Activated naive CD4-positive, alpha-beta T cell treated with anti-CD3 and anti-CD28 coated beads, Interleukin-2, amount 10 ng/mL, durations not matched to agents 7 days and 5 days (primary cell): ENCODE measurements at places on chromosomes 4 and X.
A peak's percentile ranks its signal among the peaks of the same experiment; 100 is the strongest.

DNA sequence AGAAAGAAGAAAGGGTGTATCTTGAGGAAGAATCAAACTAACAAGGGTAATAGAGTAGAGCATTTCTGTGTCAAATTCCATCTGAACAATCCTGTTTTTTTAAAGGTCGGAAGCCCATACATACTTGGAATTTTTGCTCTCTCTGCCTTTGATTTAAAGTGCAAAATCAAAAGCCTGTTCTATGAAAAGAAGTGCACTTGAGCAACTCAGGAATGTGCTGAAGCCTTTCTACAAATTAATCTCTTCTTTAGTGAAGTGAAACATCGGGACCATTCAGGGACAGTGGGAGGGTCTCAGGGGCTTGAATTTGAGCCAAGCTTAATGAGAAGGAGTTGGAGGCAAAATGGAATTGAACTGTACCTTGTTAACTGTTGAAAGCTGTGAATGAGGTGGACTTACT is 1008.5 kb upstream of the LCORL start:
- H3K36me3 ChIP-seq: no peaks in the 10 kb centered on the region
- no peak for DNase-seq
- no peaks in the 10 kb centered on the region for H3K27me3 ChIP-seq
- H3K4me1 ChIP-seq: no peaks in the 10 kb centered on the region

DNA sequence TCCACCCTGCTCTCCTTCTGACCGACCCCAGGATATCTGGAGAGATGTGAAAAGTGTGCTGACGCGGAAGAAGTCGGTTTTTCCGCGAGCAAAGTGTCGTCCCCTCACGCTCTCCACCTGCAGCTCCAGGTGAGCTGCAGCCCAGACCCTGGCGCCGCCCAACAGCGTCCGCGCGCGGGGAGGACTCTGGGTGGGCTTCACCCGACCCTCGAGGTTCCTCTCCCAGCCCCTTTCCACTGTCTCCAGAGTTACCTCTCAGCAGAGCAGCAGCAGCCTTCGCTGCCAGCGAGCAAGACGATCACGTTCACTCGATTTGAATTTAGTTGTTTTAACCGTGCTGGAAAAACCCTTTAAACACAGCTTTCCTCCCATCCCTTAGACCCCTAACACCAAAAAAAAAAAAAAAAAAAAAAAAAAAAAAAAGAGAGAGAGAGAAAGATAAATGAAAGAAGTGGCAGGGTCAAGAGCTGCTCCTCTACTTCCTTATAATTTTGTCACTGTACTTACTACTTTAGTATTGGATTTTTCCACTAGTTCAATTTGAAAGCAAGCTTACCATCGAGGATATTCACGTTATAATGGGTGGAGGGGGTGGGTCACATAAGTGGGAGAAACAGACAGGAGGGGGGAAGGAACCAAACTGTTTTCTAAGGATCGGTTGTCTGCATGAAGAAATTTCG is 758 bp upstream of the NR3C2 start:
- peaks cover 52% of the 10 kb centered on the region for H3K27me3 ChIP-seq
- DNase-seq: no peak
- H3K4me3 ChIP-seq: peak overlapping the region; percentile 99
- peaks cover 33% of the 10 kb centered on the region for H3K4me1 ChIP-seq
- H3K36me3 ChIP-seq: no peaks in the 10 kb centered on the region

- no peak overlapping the region for H3K27ac ChIP-seq
- no peak for DNase-seq
- H3K4me3 ChIP-seq: no peak overlapping the region
- no peaks in the 10 kb centered on the region for H3K27me3 ChIP-seq
- H3K36me3 ChIP-seq: peaks cover 10% of the 10 kb centered on the region
- peaks cover 3% of the 10 kb centered on the region for H3K4me1 ChIP-seq
Observed at GRCh38 chrX:41877167-41877566, 46.2 kb downstream of the CASK start.

- DNase-seq: no peak
- no peaks in the 10 kb centered on the region for H3K36me3 ChIP-seq
- no peak overlapping the region for H3K4me3 ChIP-seq
- H3K27ac ChIP-seq: no peak overlapping the region
Observed at GRCh38 chr4:125482822-125483221, 168.1 kb downstream of the FAT4 start.

DNA sequence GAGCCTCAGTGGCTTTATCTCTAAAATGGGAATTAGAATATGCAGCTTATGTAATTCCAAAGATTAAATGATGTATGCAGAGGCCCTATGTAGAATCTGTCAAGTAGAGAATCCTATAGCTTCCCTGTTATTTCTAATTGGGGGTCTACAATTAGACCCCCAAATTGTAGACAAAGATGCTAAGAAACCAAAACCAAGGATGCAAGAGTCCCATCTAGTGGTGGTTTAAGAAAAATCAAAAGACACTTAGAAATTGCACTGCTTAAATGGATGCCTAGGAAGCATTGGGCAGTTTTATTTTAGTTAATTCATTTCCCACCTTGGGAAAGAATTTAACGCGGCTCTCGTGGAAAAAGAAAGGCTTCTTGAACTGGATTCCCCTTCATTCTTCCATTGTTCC is 115.2 kb downstream of the GABRA2 start:
- H3K27me3 ChIP-seq: no peaks in the 10 kb centered on the region
- no peaks in the 10 kb centered on the region for H3K36me3 ChIP-seq
- no peaks in the 10 kb centered on the region for H3K4me1 ChIP-seq
- no peak for DNase-seq
- H3K27ac ChIP-seq: no peak overlapping the region

- no peaks in the 10 kb centered on the region for H3K36me3 ChIP-seq
- no peak for DNase-seq
- no peaks in the 10 kb centered on the region for H3K27me3 ChIP-seq
- H3K4me3 ChIP-seq: no peak overlapping the region
- H3K27ac ChIP-seq: no peak overlapping the region
- no peaks in the 10 kb centered on the region for H3K4me1 ChIP-seq
Observed at GRCh38 chrX:140467211-140467610, 37.7 kb downstream of the SOX3 start.

GRCh38 chrX:49978176-49978575 is 55.8 kb downstream of the CLCN5 start:
- DNase-seq: no peak
- no peaks in the 10 kb centered on the region for H3K4me1 ChIP-seq
- no peak overlapping the region for H3K4me3 ChIP-seq
- H3K36me3 ChIP-seq: no peaks in the 10 kb centered on the region
- H3K27ac ChIP-seq: no peak overlapping the region

DNA sequence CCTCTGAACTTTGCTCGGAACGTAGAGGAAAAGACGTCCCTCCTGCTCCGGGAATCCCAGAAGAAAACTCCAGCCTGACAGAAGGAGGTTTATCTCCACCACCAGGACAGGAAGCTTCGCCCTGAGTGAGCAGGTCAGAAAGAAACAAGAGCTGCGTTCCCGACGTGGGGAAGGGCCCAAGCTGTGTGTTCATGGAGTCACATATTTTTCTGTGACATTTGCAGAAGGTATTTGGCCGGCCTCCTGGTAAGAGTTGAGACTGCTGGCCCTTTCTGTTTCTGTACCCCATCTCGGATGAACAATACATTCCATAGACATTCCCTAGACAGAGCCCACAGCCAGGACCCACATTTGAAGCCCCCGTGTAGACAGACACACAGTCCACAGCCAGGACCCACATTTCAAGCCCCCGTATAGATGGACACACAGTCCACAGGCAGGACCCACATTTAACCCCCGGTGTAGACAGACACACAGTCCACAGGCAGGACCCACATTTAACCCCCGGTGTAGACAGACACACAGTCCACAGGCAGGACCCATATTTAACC is 230.8 kb downstream of the SHOX start:
- no peaks in the 10 kb centered on the region for H3K4me1 ChIP-seq
- no peaks in the 10 kb centered on the region for H3K27me3 ChIP-seq
- H3K36me3 ChIP-seq: no peaks in the 10 kb centered on the region
- H3K27ac ChIP-seq: no peak overlapping the region
- DNase-seq: no peak

- peaks cover 40% of the 10 kb centered on the region for H3K4me1 ChIP-seq
- DNase-seq: no peak
- peaks cover 2% of the 10 kb centered on the region for H3K27me3 ChIP-seq
Observed at GRCh38 chr4:121692261-121692660, 4.5 kb downstream of the ANXA5 start.
